NCI-H1092 treated with DMSO at 0.1 percent for 48 hours (cell line): ENCODE measurements at places on chromosomes 4 and X.

- DNase-seq = no peak
These were observed 260.6 kb downstream of the EVC2 start for GRCh38 chr4:5447755-5448154.

- DNase-seq = no peak
These were observed 42.7 kb downstream of the TMEM156 start for GRCh38 chr4:38989487-38989886.

GRCh38 chr4:45063696-45064095 is 337.3 kb upstream of the GNPDA2 start:
- no peak for DNase-seq

DNA sequence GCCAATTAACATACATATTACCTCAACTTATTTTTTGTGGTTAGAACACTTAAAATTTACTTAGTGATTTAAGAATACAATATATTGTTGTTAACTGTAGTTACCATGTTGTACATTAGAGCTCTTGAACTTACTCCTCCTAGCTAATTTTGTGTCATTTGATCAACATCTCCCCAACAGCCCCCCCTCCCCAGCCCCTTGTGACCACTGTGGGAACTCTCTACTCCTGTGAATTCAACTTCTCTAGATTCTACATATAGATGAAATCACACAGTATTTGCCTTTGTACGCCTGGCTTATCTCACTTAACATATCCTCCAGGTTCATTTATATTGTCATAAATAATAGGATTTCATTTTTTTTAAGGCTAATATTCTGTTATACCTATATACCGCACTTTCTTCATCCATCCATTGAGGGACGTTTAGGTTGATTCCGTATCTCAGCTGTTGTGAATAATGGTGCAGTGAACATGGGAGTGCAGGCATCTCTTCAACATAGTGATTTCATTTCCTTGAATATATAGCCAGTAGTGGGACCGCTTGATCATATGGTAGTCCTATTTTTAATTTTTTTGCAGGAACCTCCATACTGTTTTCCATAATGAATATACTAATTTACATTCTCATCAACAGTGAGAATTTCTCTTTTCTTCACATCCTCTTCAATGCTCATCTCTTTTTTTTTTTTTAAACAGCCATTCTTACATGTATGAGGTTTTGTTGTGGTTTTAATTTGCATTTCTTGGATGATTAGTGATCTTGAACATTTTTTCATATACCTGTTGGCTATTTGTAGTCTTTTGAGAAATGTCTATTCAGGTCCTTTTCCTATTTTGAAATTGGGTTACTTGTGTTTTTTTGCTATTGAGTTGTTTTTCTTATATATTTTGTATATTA is 66.8 kb downstream of the RAPGEF2 start:
- no peak for DNase-seq

- DNase-seq = no peak
These were observed 165.6 kb upstream of the HCCS start for GRCh38 chrX:10945498-10945897.

DNA sequence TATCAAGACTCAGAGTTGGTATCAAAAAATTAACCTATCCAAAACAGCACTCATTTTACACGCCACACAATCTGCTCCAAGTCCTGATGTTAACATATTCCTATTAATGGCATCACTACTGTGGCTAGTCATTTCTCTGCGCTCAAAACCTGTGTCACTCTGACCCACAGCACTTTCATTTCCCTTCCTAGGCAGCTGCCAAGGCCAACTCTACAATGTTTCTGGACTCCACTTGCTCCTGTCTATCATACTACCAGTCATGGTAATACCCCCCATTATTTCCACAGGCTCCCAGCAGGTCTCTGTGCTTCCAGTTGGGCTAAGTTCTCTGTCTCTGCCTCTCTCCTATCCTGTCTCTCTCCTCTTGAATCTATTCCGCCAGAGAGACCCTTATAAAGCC is 323.6 kb downstream of the NR3C2 start:
- DNase-seq = no peak

DNA sequence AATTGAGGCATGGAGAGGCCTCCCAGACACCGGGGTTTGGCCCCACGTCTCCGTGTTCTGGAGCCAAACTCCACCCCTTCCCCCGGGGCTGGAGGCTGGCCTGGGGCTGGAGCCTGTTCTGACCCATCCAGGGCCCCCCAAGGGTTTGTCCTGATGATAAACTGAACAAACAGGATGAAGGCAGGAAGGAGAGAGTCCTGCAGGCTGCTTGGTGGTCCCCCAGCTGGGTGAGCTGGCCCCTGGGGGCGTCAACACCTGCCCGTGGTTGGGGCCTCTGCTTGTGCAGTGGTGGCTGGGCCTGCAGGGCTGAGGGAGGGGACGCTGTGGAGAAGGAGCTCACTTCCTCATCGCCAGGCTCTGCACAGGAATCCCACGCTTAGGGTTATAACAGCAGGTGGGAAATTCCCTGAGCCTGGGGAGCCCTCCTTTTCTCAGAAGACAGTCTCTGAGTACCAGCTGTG is 2.3 kb downstream of the SH3TC1 start:
- DNase-seq = no peak

DNA sequence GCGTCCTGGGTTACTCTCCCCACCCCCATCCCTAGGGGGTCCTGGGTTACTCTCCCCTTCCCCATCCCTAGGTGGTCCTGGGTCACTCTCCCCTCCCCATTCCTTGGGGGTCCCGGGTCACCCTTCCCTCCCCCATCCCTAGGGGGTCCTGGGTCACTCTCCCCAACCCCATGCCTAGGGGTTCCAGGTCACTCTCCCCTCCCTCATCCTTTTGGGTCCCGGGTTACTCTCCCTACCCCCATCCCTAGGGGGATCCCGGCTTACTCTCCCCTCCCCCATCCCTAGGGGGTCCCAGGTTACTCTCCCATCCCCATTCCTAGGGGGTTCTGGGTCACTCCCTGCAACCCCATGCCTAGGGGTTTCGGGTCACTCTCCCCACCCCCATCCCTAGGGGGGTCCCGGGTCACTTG is 1.5 kb downstream of the ASMTL start:
- no peak for DNase-seq

DNA sequence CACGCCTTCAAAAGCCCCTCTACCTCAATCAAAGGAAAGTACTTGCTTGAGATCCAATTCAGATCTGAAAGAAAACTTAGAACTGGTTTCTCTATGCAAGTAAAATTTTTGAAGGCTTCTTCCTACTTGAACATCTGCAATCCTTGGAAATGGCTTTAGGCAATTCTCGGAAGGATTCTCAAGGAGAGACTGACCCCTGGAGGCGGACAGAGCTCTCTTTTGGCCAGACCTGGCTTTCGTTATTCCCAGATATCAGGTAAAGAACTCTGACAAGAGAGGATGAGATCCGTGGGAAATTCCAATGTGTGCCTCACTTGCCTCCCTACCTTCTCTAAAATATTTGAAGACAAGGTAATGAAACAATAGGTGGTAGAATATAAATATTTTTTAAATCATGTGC is 670.3 kb upstream of the FAM241A start:
- no peak for DNase-seq

- DNase-seq = no peak
These were observed 15.2 kb upstream of the ZIC3 start for GRCh38 chrX:137550665-137551261.

- peak; percentile 24 for DNase-seq
These were observed 47.1 kb upstream of the TSPAN7 start for GRCh38 chrX:38514016-38514854.

DNA sequence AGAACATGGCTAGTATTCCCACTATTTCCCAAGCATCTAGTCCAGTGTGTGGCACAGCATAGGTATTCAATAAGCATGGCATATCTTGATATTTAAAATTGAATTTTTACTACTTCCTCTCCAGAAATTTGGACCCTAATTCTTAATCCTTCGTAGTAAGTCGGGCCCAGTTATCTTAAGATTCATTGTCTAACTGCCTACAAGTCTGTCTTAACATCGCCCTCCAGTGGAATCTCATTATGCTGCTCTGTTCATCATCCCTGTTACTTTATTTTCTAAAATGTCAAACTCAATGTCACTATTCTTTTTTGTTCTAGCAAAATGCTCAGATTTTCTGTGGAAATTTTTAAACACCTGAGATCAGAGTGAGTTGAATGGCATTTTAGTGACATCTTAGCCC is 606.2 kb downstream of the KLHL13 start:
- no peak for DNase-seq

GRCh38 chr4:141352909-141353525 is 132.3 kb downstream of the ZNF330 start:
- no peak for DNase-seq

GRCh38 chr4:13626492-13627177 is 890 bp downstream of the BOD1L1 start:
- no peak for DNase-seq

DNA sequence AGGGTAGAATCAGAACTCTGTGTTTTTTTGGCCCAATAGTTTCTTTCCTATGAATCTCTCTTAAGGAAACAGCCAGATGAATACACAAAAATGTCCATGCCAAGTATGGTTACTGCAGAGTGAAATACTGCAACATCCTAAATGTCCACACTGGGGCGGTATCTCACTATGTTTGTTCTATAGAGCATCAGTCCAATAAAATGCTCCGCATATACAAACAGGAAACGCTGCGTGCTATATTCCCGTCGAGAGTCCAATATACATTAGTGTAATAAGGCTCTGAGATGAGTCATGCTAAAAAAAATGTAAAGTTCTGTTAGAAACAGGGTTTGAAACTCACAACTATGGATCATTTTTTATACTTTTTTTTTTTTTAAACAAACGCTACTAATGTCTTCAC is 72.9 kb upstream of the ENOX2 start:
- peak; percentile 34 for DNase-seq

GRCh38 chr4:75289914-75290582 is 224.2 kb downstream of the RCHY1 start:
- no peak for DNase-seq

DNA sequence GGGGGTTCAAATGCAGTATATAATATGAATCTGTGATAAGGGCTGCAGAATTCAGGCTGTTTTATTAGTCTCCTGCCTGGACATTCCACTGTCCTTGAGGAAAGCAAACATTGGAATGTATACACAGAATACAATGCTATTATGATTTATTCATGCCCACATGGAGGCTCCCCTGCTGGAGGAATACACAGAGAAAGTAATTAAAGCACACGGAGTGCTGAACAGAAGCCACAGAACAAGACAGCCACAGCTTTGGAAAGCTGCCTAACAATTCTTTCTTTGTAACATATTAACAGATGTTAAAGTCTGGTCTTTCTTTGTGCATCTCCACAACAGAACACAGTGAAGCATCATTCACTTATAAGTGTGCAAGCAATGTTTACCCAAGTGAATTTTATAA is 155.8 kb downstream of the ARAP2 start:
- DNase-seq = peak; percentile 22

DNA sequence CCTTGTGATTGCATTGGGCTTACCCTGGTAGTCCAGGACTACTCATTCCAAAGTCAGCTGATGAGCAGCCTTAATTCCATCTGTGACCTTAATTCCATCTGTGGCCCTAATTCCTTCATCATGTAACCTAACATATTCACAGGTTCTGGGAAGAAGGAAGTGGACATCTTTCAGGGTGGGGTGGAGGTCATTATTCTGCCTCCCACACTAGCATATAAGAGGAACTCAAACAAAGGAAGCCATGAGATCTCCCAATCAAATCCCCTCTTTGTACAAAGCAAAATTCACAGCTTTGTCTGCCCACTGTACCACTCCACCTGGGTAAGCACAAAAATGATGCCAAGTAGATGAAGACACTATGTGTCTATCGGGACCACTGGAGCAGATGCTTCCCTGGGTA is 87.3 kb downstream of the SLC2A9 start:
- DNase-seq = no peak

GRCh38 chrX:49754233-49754857 is 58.6 kb upstream of the PAGE1 start:
- peak; percentile 39 for DNase-seq

DNA sequence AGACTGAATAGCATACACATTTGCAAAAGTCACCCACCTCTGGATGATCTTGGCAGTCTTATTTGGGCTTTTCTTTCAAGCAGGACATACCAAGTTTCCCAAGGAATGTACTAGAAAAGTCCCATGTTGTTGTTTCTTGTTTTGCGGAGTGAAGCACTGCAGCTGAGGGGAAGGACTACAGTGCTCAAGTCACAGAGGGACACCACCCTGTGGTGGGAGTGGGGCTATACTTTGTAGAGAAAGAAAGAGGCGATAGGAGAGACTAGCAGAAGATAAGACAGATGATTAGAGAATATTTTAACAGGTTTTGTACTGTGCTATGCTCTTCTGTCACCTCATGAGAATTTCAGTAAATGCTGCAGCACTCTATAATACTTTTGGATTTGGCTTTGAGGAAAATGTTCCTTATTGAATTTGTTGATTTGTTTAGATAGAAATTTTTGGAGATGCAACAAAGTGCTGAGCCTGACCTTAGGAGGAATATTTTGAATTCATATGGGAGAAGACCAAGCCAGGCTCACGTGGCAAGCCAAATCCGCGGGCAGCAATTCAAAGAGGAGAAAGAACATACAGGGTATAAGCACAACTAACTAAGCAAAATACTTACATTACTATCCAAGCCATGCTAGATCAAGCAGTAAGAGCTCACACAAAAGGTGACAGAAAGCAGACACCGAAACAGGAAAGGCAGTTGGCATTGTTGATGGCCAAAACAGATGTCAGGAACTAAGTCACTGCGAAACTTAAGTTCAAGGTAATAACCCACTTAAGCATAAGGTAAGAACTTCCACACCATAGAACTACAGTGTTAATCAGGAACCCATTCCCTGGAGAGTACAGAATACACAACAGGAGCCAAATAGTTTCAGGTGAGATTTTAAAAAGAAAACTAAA is 280.3 kb upstream of the INTU start:
- no peak for DNase-seq
